Peyer's patch (tissue), 4 donors: ENCODE measurements at places on chromosomes 3 and 15. TPM values are rescaled to one million over a fixed set of nuclear protein-coding genes. Genes with fewer than 3 reads are reported as not detected.
A peak's percentile ranks its signal among the peaks of the same experiment; 100 is the strongest.

DNA sequence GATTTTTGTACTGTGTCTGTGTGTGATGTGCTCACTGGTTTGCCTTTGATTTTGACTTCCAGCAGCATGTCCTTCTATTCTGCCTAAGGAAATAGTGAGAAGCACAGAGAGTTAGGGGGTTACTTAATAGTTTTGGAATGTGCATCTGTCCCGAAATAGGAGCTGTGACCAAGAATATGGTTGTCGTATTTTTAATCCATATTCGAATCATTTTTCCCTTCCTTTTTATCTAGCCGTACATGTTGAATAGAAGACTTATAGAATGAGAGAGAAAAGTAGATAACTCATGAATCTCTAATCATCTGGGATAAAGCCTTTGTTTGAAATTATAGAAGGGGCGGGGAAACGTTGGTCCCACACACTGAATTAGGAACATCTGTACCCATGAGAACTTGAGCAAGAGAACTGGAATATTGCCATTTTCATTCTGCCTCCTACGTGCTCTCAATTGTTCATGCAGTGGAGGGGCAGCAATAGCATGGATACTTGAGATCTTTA, 23.6 kb downstream of the CRTC3 start:
- no peaks in the 10 kb centered on the region for H3K36me3 ChIP-seq
- DNase-seq, result no peak
- H3K4me3 ChIP-seq, result no peak overlapping the region
- H3K4me1 ChIP-seq, result no peaks in the 10 kb centered on the region

DNA sequence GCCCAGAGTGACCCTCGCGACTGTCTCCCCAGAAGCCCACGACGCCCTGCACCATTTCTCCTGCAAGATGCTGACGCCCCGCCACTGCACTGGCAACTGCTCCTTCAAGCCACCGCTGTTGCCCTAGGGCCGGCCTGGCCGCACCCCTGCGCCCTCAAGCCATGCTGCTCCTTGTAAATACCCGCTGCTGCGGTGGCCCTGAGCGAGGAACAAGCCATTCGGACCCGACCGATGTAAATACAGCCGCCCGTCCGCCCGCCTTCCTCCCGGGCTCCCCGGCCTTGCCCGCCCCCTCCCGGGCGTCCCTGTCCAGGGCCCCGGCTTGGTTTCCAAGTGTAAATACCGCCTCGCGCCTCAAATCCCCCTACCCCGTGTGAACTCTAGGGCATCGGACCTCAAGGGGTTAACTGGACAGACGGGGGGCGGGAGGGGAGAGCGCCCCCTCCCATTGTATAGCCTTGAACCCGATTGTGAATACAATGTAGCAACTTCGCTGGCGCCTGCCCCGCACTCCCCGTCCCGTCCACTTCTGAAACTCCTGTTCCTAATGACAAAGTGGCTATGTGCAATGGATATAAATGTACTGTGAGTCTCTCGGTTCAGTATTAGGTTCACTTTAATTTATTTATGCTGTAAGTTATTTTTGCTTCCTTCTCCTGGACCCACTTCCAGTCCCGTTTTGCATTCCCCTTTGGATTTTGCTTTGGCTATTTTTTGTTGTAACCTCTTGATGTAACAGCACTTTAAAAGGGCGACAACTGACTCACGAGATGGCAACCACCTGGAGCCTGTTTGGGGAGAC, 5.9 kb downstream of the RNU6-1 start:
- no peaks in the 10 kb centered on the region for H3K36me3 ChIP-seq
- peak; percentile 50 for DNase-seq
- no peak overlapping the region for H3K27ac ChIP-seq
- peaks cover 4% of the 10 kb centered on the region for H3K27me3 ChIP-seq
- peak overlapping the region; percentile 53 for H3K4me3 ChIP-seq
- H3K4me1 ChIP-seq, result peaks cover 32% of the 10 kb centered on the region

GRCh38 chr3:177968891-177969290, 567.3 kb upstream of the KCNMB2 start:
- no peak overlapping the region for H3K4me3 ChIP-seq
- no peaks in the 10 kb centered on the region for H3K36me3 ChIP-seq
- no peaks in the 10 kb centered on the region for H3K27me3 ChIP-seq
- DNase-seq, result no peak
- no peaks in the 10 kb centered on the region for H3K4me1 ChIP-seq

- H3K4me3 ChIP-seq, result peak overlapping the region; percentile 3
- H3K27ac ChIP-seq, result peak overlapping the region; percentile 62
- no peaks in the 10 kb centered on the region for H3K36me3 ChIP-seq
These were observed 29.9 kb downstream of the MBNL1 start for GRCh38 chr3:152298393-152299248.

GRCh38 chr3:66162766-66163165, 58.0 kb upstream of the SLC25A26 start:
- H3K36me3 ChIP-seq, result no peaks in the 10 kb centered on the region
- H3K4me3 ChIP-seq, result no peak overlapping the region
- no peak for DNase-seq
- H3K27me3 ChIP-seq, result no peaks in the 10 kb centered on the region
- no peaks in the 10 kb centered on the region for H3K4me1 ChIP-seq

DNA sequence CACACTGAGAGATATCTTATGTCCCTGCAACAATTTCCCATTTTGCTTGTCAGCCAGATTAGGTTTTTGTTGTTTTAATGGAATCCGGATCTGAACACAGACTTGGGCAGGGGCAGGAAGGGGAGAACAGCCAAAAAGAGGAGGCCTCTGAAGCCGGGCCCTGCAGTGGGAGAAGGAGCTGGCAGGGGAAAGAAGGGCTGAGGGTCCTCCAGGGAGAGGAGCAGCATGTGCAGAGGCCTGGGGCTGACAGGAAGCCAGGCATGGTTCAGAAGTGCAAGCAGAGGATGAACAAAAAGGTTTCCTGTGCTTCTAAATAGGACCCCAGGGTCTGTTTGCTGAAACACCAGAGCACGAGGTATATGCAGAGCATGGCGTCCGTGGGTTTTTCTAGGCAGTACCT, 49.1 kb upstream of the POMGNT2 start:
- H3K27ac ChIP-seq, result no peak overlapping the region
- no peaks in the 10 kb centered on the region for H3K4me1 ChIP-seq

DNA sequence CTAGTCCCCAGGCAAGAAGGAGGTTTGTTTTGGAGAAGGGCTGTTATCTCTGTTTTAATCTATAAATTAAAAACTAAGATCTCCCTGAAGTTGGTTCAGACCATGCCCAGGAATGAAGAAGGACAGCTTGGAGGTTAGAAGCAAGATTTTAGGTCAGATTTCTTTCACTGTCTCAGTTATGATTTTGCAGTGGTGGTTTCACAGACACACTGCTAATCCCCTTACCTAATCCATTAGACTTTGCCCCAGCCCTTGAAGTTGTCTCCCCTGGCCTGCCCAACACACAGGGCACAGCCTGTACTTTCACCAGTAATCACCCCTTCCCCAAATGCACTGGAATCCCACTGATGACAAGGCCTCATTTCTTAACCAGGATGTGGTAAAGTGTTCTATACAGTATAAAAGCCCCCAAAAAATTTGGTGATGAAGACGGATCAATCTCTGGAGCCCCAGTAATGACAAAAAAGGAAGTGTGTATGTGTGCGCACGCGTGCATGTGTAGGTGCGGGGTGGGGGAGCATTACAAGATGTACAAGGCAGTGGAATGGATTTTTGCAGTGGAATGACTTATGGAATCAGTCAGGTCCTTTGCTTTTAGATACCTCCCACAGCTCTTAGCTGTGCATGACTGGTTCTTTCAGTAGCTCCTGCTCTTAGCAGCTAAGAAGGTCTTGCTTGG, 73.1 kb upstream of the TERB2 start:
- H3K27ac ChIP-seq, result no peak overlapping the region
- no peak overlapping the region for H3K4me3 ChIP-seq
- DNase-seq, result no peak

- no peak overlapping the region for H3K4me3 ChIP-seq
- no peak for DNase-seq
- H3K27ac ChIP-seq, result no peak overlapping the region
- no peaks in the 10 kb centered on the region for H3K36me3 ChIP-seq
- no peaks in the 10 kb centered on the region for H3K27me3 ChIP-seq
These were observed 353.5 kb downstream of the MCTP2 start for GRCh38 chr15:94584833-94585244.

DNA sequence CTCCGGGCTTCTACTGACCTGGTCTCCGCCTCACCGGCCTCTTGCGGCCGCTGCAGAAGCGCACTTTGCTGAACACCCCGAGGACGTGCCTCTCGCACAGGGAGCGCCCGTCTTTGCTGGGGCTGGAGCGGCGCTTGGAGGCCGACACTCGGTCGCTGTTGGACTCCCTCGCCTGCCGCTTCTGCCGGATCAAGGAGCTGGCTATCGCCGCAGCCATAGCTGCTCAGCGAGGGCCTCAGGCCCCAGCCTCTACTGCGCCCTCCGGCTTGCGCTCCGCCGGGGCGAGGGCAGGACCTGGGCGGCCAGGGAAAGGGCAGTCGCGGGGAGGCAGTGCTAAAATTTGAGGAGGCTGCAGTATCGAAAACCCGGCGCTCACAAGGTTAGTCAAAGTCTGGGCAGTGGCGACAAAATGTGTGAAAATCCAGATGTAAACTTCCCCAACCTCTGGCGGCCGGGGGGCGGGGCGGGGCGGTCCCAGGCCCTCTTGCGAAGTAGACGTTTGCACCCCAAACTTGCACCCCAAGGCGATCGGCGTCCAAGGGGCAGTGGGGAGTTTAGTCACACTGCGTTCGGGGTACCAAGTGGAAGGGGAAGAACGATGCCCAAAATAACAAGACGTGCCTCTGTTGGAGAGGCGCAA, 319.2 kb downstream of the FGF12 start:
- H3K36me3 ChIP-seq, result no peaks in the 10 kb centered on the region
- no peak for DNase-seq
- no peak overlapping the region for H3K27ac ChIP-seq
- peaks cover 6% of the 10 kb centered on the region for H3K27me3 ChIP-seq

- no peak overlapping the region for H3K27ac ChIP-seq
- no peaks in the 10 kb centered on the region for H3K36me3 ChIP-seq
- H3K4me1 ChIP-seq, result no peaks in the 10 kb centered on the region
- DNase-seq, result no peak
- H3K4me3 ChIP-seq, result no peak overlapping the region
These were observed 43.1 kb downstream of the COL8A1 start for GRCh38 chr3:99681512-99681911.

- H3K4me3 ChIP-seq, result no peak overlapping the region
- no peaks in the 10 kb centered on the region for H3K27me3 ChIP-seq
- H3K4me1 ChIP-seq, result peaks cover 8% of the 10 kb centered on the region
- H3K36me3 ChIP-seq, result no peaks in the 10 kb centered on the region
- no peak for DNase-seq
These were observed 11.4 kb downstream of the MSL2 start for GRCh38 chr3:136184703-136185102.

DNA sequence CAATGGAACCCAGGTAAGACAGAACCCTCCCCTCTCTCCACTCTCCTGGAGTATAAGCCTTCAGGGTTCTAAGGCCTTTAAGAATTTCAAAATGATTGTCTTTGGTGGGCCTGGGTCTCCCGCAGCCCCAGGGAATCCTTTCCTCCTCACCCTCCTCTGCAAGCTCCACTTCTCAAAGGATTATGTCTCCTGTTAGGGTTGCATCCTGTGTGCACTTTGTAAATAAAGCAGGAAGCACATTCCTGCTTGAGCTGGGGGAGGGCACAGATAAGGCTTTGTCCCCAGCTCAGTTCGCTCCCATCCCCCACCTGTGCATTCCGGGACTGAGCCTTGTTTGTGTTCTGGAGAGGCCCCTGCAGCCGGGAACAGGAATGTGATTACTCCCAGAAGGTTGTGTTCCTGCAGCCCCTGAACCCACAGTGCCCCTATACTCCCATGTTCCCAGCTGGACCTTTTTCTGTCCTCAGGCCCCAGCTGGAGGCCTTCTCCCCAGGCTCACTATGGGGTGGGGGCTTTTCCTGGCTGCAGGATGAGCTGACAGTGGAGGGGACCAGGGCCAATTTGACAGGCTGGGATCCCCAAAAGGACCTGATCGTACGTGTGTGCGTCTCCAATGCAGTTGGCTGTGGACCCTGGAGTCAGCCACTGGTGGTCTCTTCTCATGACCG, 9.5 kb downstream of the TYRO3 start:
- H3K4me1 ChIP-seq, result no peaks in the 10 kb centered on the region
- no peaks in the 10 kb centered on the region for H3K27me3 ChIP-seq
- H3K4me3 ChIP-seq, result no peak overlapping the region
- H3K36me3 ChIP-seq, result no peaks in the 10 kb centered on the region
- no peak for DNase-seq
- no peak overlapping the region for H3K27ac ChIP-seq

- H3K36me3 ChIP-seq, result no peaks in the 10 kb centered on the region
- no peaks in the 10 kb centered on the region for H3K4me1 ChIP-seq
- no peak overlapping the region for H3K27ac ChIP-seq
- DNase-seq, result no peak
- no peaks in the 10 kb centered on the region for H3K27me3 ChIP-seq
- H3K4me3 ChIP-seq, result no peak overlapping the region
These were observed 11.1 kb downstream of the UACA start for GRCh38 chr15:70752193-70752635.

GRCh38 chr3:16136055-16136454, 38.4 kb upstream of the GALNT15 start:
- no peaks in the 10 kb centered on the region for H3K27me3 ChIP-seq
- no peaks in the 10 kb centered on the region for H3K4me1 ChIP-seq
- H3K36me3 ChIP-seq, result no peaks in the 10 kb centered on the region

ST8SIA2 gene
- total RNA-seq, result not detected

ZSCAN29 gene
- 57.8 TPM for total RNA-seq

ARHGEF26 gene
- 27.5 TPM for total RNA-seq

BNC1 gene
- total RNA-seq, result not detected
